T-helper 17 cell (primary cell): ENCODE measurements at places on chromosomes 2 and 18.

GRCh38 chr2:603427-603826 lies 73.8 kb downstream of the TMEM18 start:
- DNase-seq: no peak

GRCh38 chr2:127081826-127082633 lies 24.9 kb downstream of the BIN1 start:
- DNase-seq: peak; percentile 61

- no peak for DNase-seq
Measured at GRCh38 chr18:57780318-57780705, 22.8 kb downstream of the ATP8B1 start.

DNA sequence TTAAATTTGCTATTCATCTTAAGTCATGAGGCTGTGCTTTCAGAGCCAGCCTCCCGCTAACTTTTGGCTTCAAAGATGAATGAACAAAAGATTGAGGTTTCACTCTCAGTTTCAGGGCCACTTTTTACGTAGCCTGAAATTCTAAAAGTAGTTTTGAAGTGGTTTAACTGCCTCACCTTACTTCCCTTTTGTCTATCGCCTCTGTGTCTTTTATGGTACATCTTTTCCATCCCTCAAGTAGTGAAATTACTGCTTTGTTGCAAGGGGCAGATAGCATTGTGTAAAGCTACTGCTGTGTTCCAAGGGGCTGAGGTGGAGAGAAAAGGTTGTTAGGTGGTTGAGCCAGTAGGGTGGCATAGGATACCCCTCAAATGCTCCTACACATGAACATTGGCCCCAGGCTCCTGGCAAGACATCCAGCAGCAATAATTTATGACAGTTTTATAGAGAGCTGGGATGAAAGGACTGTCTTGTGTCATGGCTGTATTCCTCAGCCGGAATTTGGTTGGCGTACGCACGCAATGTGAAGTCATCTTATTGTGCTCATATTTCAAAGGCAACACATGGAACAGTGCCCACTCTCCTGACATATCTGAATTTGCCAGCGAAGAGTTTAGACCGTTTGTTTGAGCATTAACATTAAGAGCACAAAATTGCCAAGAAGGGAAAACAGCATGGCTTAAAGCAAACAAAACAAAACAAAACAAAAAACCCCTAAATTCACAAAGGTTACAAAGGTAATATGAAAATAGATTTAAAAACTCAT lies 32.2 kb downstream of the QPCT start:
- no peak for DNase-seq

GRCh38 chr2:28407976-28408690 lies 15.5 kb downstream of the FOSL2 start:
- no peak for DNase-seq

DNA sequence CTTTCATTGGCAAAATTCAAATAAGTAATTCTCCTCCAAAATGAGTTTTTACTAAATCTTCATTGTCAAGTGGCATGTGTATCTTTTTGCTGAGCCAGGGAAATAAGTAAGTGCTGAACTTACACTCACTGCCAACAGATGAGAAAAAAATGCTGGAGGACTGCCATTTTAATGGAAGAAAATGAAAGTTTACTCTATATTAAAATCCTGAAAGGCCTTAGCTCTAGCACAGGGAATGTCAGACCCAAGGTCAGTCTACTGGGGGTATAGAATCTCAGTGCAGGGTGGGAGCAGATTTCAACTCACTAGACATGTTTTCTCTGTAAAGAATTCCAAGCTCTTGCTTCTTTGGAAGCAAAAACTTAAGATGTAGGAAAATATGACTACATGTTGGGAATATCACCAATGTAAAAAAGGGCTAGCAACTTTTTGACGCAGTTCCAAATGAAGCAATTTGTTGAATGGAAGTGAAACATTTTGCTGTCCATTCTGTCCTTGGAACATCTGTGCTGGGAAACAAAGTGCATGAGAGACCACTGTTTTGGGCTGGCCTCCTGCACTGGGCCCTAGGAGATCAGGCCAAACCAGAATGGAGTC lies 127.0 kb downstream of the ST6GAL2 start:
- DNase-seq: no peak

GRCh38 chr2:28343184-28343942 lies 49.3 kb upstream of the FOSL2 start:
- no peak for DNase-seq

DNA sequence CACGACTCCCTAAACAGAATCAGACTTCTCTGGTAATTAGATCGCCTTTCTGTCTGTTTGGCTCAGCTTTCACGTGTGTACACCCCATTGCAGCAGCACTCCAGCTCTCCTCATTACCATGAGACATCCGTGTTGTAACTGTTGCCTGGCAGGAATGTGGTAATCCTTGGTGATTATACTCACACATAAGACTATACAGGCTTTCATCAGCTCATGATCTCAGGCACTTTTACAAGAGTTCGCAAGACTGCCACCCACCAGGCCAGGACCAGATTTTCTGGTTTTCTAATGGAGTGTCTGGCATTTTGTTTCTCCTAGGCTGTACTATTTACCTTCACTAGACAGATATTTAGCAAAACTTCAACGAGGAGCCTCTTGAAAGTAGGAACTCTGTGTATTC lies 50.2 kb downstream of the ACVR1 start:
- no peak for DNase-seq

GRCh38 chr2:118614841-118615271 lies 232.6 kb downstream of the EN1 start:
- no peak for DNase-seq

DNA sequence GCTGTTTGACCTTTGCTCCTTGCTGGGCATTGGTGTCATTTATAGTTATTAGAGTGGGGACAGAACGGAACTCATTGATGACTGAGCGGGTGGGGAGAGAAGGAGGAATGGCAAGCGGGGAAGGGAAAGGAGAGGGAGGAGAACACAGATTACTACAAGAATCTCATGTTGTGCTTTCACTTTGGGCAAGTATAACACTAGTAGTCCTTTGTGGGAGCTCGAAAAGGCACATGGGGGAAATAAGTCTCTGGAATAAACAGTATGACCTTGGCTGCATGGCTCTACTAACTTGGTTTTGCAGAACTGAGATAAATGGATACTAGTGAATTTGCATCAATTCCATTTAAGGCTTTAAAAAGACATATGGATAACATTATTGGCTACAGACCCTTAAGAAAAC lies 161.7 kb upstream of the NABP1 start:
- no peak for DNase-seq

- no peak for DNase-seq
Measured at GRCh38 chr18:58013241-58014211, 30.5 kb upstream of the NEDD4L start.

- no peak for DNase-seq
Measured at GRCh38 chr18:9619545-9619944, 5.2 kb upstream of the PPP4R1 start.

DNA sequence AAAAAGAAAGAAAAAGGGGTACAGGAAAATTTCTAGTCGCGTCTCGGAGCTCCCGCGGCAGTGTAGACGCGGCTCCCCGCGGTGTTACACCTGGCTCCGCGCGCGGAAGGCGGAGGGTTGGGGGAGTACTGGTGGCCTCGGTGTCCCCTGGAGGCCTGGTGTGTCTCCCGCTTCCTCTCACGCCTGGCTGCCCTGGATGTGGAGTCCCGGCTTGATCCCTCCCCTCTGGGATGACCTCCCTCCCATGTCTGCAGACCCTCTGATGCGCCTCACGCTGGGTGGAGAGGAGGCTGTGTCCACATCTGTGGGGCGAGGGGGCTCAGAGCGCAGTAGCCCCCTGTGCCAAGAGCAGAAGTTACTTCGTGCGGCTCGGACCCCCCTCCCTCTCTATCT lies 1.2 kb downstream of the KIF5C start:
- DNase-seq: no peak

DNA sequence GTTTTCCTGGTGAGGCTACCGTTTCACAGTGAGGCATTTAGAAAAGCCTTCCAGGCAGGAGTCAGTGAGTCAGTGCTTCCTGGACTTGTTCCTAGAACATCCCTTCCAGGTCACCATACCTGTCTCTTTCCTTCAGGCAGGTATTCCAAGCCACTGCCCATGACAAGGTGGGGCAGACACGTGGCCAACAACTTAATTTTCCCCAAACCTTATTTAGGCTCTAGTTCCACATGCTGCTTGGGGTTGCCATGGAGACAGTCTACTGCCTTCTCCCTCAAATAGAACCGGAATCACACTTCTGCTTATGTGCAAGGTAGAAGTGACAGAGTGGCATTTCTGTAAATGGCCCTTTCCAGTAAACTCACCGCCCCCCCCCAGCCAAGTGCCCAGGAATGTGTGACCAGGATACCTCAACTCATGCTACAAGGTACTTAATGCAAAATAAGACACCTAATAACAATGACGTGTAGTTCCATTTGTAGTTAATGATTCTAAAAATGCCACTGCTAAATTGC lies 258.3 kb downstream of the PRKCE start:
- no peak for DNase-seq

DNA sequence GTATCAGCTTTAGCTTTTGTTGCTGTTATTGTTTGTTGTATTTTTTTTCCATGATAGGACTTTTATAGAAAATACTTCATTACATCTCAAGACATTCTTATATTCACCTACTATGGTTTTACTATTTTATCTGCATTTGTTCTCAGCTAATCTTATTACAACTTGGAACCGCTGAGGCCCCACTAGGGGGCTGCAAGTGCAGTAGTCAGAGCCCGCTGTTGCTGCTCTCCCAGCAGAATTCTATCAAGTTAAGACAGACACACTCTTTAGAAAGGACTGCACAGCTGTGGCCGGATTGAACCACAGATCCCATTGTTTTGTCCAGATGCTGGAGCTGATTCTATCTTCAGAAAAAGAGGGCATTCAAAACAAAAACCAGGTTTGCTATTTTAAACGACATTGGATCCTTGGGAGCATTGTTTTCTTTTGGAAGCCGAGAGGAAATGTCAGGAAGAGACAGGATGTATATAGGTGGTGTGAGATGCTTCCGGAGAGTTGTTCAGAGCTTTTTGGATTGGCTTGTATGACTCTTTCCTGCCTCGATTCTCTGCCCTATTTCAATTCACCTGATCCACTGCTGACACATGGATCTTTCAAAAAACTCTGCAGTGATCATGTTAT lies 105.7 kb upstream of the GAREM1 start:
- DNase-seq: no peak

DNA sequence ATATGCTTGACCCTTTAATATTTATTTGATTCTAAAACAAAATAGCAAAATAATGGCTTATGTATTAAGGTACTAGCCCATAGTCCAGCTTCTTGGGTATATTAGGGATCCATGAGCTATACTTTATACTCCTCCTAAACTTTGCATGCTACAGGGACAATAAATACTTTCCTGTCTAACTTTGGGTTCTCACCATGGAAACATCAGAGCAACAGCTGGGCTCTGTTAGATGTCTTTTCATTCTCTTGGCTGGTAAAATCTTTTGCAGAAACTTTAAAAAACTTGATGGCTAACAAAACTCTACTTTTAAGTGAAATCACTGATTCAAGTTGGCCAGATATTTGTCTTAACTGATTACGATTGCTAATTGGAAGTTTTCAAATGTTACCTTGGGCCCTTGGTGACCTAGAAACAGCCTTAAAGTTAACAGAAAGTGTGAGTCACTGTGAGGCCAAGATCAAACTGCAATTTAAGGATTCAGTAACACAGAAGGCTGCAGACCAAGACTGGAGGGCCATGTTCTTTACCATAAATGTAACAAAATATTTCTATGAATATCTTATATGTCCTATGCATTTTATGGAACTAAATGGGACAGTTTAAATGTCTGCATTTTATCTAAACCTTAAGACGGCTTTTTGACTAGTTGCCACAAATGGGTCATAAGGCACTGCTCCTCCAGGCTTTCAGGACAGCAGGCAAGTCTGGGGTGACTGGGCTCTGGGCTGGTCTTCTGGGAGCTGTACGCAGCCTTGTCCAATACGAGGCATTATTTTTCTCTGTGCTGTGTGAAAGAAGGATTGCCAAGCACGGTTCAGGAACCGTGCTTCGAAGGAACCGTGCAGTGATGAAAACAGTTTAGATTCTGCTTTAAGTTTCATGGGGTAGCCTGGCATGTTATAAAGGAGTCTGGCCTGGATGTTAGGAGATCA lies 188.5 kb downstream of the TPGS2 start:
- no peak for DNase-seq

- peak; percentile 71 for DNase-seq
Measured at GRCh38 chr2:9782197-9782719, 61.0 kb upstream of the TAF1B start.

GRCh38 chr2:118616432-118616831 lies 231.0 kb downstream of the EN1 start:
- DNase-seq: no peak

DNA sequence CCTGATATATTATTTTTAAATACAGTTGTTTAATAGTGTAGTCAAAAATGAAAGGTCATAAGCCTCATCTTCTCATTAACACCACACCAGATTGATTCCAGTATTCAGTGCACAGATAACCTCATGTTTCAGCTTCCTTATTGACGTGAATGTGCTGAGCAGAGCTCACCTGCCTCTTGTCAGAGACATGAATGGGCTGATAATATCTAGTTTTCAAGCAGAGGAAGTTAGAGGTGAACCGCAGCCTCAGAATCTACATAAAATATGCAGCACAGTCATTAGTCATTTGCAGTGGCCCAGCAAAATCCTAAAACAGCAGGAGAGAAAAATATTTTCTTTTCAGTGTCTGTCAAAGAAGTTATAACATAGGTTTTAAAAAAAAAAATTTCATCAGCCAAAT lies 216.2 kb downstream of the GBX2 start:
- DNase-seq: no peak

GRCh38 chr18:50461251-50461650 lies 86.4 kb downstream of the SKA1 start:
- DNase-seq: no peak

DNA sequence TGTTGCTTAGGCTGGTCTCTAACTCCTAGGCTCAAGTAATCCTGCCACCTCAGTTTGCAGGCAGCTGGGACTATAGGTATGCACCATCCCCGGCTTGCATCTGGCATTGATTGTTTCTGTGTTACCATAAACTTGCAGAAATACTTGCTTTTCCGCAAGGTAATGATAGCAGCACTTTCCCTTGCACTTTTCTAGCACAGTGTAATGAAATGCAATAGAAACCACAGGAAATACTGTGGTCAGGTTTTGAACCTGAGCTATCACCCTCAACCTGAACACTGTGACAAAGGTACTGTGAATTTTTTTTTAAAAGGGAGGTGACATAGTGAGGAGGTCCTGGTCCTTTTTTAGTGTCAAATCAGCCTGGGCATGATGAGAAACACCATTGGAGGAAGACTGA lies 38.3 kb downstream of the DHRS9 start:
- DNase-seq: no peak

GRCh38 chr2:96913398-96914202 lies 43.7 kb upstream of the SEMA4C start:
- peak; percentile 12 for DNase-seq

- DNase-seq: no peak
Measured at GRCh38 chr2:84373391-84373790, 85.7 kb downstream of the SUCLG1 start.
